CD14-positive monocyte (primary cell): ENCODE measurements at places on chromosomes 11 and 22. TPM values are rescaled to one million over a fixed set of nuclear protein-coding genes. Genes with fewer than 3 reads are reported as not detected.

DNA sequence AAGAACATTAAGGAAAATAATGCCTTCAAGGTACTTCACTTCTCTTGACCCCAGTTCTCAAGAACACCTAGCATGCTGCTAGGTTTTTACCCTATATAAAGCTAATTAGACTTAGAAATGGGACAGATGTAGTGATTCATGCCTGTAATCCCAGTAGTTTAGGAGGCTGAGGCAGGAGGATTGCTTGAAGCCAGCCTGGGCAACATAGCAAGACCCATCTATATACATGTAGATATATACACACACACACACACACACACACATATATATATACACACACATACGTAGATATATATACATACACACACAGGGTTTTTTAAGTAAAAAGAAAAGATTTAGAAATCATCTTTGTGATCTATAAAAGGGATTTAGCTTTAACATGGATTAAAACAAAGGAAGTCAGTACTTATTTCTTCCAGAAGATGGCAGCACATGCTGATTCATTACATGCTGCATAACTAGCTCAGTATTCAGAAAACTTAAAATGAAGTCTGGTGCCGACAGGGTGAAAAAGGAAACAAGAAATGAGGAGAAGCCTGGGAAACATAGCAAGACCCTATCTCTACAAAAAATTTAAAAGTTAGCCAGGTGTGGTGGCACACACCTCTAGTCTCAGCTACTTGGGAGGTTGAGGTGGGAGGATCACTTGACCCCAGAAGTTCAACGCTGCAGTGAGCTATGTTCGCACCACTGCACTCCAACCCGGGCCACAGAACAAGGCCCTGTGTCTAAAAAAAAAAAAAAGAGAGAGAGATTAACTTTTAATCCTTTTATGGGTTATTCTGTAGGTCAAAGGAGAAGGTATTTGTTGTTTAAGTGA, 28.5 kb upstream of the RBX1 start:
- H3K27me3 ChIP-seq, result no peaks in the 10 kb centered on the region
- H3K36me3 ChIP-seq, result peaks cover 14% of the 10 kb centered on the region
- no peak overlapping the region for H3K27ac ChIP-seq
- peak; percentile 56 for DNase-seq
- H3K4me3 ChIP-seq, result peak overlapping the region; percentile 56

DNA sequence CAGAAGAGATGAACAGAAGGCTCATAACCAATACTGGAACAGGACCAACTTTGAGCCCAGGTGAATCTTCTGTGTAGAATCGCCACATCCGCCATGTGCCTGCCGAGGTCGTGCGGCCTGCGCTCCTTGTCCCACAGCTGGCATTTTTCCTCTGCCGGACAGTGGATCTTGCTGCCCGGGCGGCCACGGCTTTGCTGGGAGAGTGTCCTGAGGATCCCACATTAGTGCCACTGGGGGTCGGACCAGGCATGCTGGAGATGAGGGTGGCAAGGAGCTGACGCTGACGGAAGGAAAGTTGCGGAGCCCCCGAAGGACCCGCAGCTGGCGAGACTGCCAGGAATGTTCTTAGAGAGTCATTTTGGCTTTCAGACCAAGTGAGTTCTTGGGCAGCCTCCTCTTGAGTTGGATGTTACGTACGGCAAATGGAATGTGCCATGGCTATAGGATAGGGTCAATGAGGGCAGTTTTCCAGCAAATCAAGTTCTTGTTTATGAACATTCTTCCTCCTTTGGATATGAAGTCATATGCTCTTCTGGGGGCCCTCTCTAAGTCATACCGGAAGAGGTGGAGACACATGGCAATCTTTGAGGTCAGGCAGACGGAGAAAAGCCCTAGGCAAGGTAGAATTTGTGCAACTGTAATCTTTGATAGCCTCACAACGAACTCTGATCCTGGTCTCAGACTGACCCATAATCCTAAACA, 57.4 kb upstream of the NUP160 start:
- H3K36me3 ChIP-seq, result no peaks in the 10 kb centered on the region
- H3K27me3 ChIP-seq, result no peaks in the 10 kb centered on the region
- no peak overlapping the region for H3K27ac ChIP-seq
- peaks cover 40% of the 10 kb centered on the region for H3K4me1 ChIP-seq
- DNase-seq, result peak; percentile 26

DNA sequence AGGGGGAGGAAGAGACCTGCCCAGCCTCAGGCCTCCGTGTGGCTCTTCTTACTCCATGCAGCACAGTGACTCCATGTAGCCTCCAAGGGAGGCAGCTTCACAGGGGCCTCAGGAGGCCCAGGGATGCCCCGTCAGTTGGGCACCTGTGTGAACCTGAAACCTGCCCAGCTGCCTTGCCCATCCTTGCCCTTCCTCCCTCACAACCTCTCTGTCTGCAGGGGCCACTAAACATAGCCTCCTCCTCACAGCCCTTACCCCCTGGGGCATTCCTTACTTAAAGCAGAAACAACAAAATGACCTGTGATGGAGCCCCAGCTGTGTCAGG, 7.1 kb downstream of the LRRC32 start:
- no peaks in the 10 kb centered on the region for H3K36me3 ChIP-seq
- no peaks in the 10 kb centered on the region for H3K27me3 ChIP-seq
- H3K4me3 ChIP-seq, result no peak overlapping the region
- H3K27ac ChIP-seq, result no peak overlapping the region

- no peak overlapping the region for H3K4me3 ChIP-seq
- no peak for DNase-seq
- H3K27me3 ChIP-seq, result no peaks in the 10 kb centered on the region
- no peaks in the 10 kb centered on the region for H3K36me3 ChIP-seq
Measured at GRCh38 chr11:70759846-70760245, 361.5 kb downstream of the CTTN start.

DNA sequence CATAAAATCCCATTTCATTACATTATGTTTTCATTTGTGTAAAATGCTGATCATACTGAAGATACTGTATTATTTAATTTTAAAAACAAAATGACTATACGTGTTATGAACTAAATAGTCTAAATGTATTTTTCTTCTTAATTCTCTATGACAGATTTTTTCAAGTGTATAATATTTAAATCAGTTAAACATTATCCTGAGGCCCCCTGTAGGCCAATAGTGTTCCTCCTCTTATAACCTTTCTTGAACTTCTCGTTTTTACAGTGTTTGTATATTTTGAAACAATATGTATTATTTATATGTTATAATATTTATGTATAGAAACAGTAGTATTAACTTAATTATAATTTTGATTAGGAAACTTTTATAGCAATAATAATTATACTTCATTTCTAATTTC, 151.1 kb upstream of the CHORDC1 start:
- DNase-seq, result no peak
- no peaks in the 10 kb centered on the region for H3K27me3 ChIP-seq
- H3K27ac ChIP-seq, result no peak overlapping the region
- no peaks in the 10 kb centered on the region for H3K36me3 ChIP-seq
- H3K4me1 ChIP-seq, result no peaks in the 10 kb centered on the region

DNA sequence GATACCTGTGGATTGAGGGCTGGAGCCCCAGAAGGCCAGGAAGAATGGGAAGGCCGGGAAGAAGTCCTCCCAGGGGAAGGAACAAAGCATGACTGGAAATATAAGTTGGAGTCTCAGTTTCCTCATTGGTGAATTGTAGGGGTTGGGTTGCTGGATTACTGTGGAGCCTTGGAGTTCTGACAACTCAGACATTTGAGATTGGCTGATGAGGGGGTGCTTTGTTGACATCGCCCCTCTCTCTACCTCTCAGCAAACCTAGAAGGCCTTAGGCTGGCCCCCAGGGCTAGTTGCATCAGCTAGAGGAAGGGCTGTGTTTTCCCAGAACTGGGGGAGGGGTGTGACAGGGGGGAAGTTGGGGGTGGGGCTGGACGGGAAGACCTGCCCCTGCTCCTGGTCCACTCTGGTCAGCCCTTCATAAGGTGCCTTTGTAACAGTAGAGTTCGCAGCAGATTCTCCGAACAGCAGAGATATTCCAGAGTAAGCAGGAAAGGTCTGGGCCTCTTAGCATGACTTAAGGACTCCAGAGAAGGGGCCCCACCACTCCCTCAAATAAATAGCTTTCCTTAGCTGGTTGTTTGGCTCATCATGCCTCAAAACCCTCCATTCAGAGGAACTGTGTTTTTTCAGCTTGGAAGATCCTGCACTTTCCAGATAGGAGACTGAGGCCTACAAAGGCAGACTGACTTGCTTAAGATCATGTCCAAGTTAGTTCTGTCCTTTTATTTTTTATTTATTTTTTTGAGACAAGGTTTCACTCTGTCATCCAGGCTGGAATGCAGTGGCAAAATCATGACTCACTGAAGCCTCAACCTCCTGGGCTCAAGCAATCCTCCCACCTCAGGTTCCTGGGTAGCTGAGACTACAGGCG, 12.5 kb upstream of the THRSP start:
- DNase-seq, result no peak
- no peak overlapping the region for H3K4me3 ChIP-seq
- peaks cover 2% of the 10 kb centered on the region for H3K4me1 ChIP-seq
- H3K27me3 ChIP-seq, result no peaks in the 10 kb centered on the region
- H3K27ac ChIP-seq, result no peak overlapping the region

- no peak for DNase-seq
- no peak overlapping the region for H3K4me3 ChIP-seq
- H3K27me3 ChIP-seq, result no peaks in the 10 kb centered on the region
Measured at GRCh38 chr11:120666121-120666639, 154.6 kb downstream of the GRIK4 start.

DNA sequence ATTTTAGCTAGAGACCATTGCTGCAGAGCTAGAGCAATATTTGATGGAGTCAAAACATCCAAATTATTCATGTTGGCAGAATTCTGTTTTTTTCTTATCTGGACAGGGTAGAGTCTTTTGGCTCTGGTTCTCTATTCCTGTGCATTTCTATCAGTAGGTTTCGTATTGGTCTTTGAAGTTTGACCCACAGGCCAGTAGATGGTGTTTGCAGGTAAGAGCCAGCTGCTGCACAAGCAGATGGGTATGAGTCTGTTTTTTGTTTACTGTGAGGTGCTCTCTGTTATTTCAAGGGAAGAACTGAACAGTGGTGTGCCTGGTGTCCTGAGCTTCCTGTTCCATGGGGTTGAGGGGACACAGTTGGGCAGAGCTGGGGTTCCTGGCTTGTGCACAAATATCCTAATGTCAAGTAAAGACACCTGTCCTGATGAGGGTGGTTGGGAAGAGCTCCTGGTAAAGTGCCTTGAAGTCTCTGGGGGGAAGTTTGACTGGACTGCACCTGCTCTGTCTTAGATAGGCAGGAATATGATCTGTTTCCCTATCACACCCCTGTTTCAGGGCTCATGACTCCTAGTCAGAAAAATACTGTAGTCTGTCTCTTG, 34.0 kb upstream of the SLC22A25 start:
- H3K27ac ChIP-seq, result no peak overlapping the region
- H3K27me3 ChIP-seq, result peaks cover 3% of the 10 kb centered on the region
- H3K36me3 ChIP-seq, result no peaks in the 10 kb centered on the region
- no peaks in the 10 kb centered on the region for H3K4me1 ChIP-seq

- H3K27me3 ChIP-seq, result no peaks in the 10 kb centered on the region
- H3K4me3 ChIP-seq, result peak overlapping the region; percentile 55
- H3K36me3 ChIP-seq, result no peaks in the 10 kb centered on the region
- peak overlapping the region; percentile 55 for H3K27ac ChIP-seq
- DNase-seq, result peak; percentile 34
Measured at GRCh38 chr11:77501758-77502157, 27.9 kb upstream of the PAK1 start.

DNA sequence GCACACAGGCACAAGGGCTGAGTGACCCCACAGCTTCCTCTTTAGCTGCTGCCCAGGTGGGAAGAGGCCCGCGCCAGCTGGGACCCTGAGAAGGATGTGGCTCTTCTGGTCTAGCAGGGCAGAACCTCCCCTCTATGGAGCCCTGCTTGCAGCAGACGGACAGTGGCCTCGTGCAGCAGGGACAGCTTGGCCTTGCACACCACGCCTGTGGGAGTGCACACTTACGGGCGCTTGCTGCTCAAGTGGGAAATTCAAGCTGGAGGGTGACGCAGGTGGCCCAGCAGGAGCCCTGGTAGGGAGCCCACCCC, 971.4 kb downstream of the BRD1 start:
- H3K27me3 ChIP-seq, result no peaks in the 10 kb centered on the region
- no peak for DNase-seq
- H3K4me3 ChIP-seq, result no peak overlapping the region
- no peaks in the 10 kb centered on the region for H3K4me1 ChIP-seq
- H3K27ac ChIP-seq, result no peak overlapping the region
- no peaks in the 10 kb centered on the region for H3K36me3 ChIP-seq

DNA sequence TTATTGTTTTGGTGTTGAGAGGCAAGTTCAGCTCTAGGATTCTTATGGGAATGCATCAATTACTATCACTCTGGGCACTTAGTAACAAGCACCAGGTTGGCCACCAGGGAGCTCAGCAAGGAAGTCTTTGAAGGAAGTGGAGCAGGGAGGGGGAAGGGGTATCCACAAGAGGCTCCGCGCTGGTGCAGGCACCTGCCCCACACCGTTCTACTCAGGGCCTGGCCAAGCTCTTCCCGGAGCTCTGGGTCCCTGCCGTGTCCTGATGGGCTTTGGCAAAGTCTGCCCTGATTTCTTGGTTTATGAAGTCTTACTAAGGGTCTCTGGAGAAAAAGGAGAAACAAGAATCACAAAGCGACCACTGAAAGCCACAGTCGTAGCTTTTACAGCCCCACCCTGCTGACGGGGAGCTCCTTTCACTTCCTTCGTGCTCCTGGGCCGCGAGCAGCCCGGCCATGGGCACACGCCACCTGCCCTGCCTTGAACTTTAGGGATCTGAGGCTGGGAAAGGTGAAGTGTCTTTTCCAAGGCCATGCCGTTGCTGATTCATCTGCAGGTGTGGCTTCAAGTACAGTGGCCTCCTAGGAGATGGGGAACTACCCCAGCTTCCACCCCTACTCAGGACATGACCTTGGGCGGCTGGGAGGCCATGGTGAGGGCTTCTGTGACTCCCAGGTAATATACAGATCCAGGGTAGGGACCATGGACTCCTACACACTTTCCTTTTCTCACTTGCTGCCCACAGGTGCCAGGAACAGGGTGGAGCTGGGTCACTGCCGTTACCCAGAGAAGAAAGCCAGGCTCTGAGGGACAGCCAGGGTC, 15.9 kb upstream of the LRRC32 start:
- no peak overlapping the region for H3K4me3 ChIP-seq
- H3K27me3 ChIP-seq, result no peaks in the 10 kb centered on the region
- peak overlapping the region; percentile 39 for H3K27ac ChIP-seq
- DNase-seq, result peak; percentile 40
- H3K36me3 ChIP-seq, result no peaks in the 10 kb centered on the region
- H3K4me1 ChIP-seq, result peaks cover 20% of the 10 kb centered on the region

GRCh38 chr22:25159028-25159427, 40.6 kb upstream of the CRYBB3 start:
- no peaks in the 10 kb centered on the region for H3K27me3 ChIP-seq
- no peak overlapping the region for H3K4me3 ChIP-seq
- DNase-seq, result no peak

- no peaks in the 10 kb centered on the region for H3K36me3 ChIP-seq
- peak; percentile 89 for DNase-seq
- H3K27ac ChIP-seq, result peak overlapping the region; percentile 95
- peak overlapping the region; percentile 61 for H3K4me3 ChIP-seq
- H3K4me1 ChIP-seq, result peaks cover 79% of the 10 kb centered on the region
- H3K27me3 ChIP-seq, result no peaks in the 10 kb centered on the region
Measured at GRCh38 chr11:45045683-45046471, 95.2 kb upstream of the TP53I11 start.

Gene RIMBP3C
- polyA plus RNA-seq, result 0.05 and 0.13 TPM in 2 replicates

Gene DEUP1
- polyA plus RNA-seq, result not detected in 2 replicates

Gene HOATZ
- polyA plus RNA-seq, result not detected

Gene FAT3
- polyA plus RNA-seq, result not detected

Gene IRAG1
- polyA plus RNA-seq, result 3.3 TPM

Gene SPTY2D1
- polyA plus RNA-seq, result 11.8 TPM

Gene CCDC89
- polyA plus RNA-seq, result not detected in 2 replicates

Gene NEU3
- 3.9 TPM for polyA plus RNA-seq

Gene ANGPTL5
- polyA plus RNA-seq, result not detected
